ENCODE measurements at places on chromosomes 1 and 21.

- DNase-seq, result no peak
Measured at GRCh38 chr1:202014915-202015661, 4.7 kb downstream of the ELF3 start.

DNA sequence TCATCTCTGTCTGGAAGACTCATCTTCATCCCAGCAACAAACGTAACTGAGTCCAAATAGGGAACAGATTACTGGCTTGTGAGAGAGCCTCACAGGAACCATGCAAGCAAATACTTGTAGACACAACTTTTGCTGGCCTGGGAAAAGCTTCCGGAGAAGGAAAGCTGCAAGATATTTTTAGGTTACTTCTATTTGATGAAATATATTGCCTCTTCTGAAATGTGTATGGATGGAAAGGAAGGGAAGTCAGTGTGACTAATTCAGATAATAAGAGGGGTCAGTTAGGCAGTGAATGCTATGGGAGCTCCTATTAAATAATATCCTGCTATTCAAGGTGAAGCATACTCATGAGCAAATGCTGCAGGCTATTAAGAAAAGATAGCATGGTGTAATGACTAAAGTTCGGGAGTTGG lies 20.4 kb upstream of the FGGY start:
- no peak for DNase-seq

DNA sequence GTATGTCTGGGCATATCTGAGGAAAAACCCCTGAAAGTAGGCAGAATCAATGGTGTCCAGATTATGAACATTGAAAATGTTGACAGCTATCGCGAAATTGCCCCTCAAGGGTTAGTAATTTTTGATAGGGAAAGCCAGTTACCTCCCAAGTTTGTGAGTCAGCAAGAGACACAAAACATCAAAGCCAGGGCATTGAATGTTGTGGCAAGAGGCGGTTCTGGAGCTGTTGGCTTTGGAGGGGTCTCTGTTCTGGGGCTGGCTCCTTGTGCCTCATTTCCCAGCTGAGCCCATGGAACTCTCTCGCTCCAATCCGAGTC lies 10.6 kb upstream of the S100A11 start:
- DNase-seq, result no peak

DNA sequence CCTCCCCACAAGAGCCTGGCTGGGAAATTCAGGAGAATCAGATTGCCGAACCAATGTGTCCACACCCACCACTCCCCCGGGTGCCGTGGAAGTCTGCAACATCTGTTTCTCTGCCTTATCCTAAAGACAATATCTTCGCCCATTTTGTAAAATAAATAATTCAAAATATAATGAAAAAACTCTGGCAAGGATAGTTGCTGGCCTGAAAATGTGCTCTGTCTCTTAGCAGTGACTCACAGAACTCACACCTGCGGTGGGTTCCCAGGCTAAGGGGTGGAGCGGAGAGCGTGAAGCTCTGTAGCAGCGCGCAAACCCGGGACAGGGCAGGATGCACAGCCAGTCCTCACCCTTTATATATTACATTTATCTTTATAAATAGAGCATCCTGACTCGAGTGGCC lies 99.9 kb downstream of the COLGALT2 start:
- no peak for DNase-seq

DNA sequence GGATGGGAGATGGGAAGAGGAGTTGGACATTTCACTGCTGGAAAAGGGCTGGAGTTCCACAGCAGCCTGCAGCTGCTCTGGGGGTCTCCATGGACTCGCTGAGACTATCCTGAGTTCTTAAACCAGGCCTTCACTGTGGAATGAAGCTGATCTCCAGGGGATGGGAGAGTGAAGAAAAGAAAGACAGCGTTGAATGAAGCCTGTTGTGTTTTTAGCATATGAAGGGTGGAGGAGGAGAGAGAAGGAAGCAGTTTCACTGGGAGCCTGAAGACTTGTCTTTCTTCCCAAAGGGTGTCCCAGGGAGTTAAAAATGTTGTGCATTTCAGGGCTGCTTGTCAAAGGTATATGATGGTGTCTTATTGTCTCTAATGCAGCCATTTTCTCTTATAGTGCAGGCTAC lies 9.2 kb downstream of the ROR1 start:
- DNase-seq, result no peak

- no peak for DNase-seq
Measured at GRCh38 chr1:231896806-231897205, 270.2 kb downstream of the DISC1 start.

- no peak for DNase-seq
Measured at GRCh38 chr1:206828765-206829164, 36.7 kb upstream of the IL20 start.

DNA sequence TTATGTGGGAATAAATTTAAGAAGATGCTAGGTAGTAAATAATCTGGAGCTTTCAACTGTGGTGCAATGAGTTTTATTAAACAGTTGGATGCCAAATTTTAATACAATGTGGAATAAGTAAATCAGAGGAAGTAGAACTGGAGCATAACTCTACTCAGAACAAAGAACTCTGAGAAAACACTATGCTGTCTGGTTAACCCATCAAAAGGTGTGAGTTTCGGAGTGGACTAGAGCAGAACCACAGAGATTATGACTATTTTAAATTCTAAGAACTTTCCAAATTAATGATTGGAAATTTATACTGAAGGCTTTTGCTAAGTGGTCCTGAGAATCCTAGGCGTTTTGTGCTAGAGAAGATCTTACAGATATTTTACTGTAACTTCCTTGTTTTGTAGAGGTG lies 132.2 kb downstream of the NTMT2 start:
- DNase-seq, result no peak

DNA sequence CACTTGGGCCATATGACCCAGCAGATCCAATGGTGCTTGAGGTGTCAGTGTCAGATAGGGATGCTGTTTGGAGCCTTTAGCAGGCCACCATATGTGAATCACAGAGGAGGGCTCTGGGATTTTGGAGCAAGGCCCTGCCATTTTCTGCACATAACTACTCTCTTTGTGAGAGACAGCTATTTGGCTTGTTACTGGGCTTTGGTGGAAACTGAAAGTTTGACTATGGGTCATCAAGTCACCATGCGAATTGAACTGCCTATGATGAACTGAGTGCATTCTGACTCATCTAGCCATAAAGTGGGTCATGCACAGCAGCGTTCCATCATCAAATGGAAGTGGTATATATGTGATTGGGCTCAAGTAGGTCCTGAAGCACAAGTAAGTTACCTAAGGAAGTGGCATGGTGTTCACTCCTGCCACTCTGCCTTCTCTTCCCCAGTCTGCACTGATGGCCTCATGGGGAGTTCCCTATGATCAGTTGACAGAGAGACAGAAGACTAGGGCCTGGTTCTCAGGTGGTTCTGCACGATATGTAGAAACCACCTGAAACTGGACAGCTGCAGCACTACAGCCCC lies 447.3 kb downstream of the AGBL4 start:
- DNase-seq, result no peak

DNA sequence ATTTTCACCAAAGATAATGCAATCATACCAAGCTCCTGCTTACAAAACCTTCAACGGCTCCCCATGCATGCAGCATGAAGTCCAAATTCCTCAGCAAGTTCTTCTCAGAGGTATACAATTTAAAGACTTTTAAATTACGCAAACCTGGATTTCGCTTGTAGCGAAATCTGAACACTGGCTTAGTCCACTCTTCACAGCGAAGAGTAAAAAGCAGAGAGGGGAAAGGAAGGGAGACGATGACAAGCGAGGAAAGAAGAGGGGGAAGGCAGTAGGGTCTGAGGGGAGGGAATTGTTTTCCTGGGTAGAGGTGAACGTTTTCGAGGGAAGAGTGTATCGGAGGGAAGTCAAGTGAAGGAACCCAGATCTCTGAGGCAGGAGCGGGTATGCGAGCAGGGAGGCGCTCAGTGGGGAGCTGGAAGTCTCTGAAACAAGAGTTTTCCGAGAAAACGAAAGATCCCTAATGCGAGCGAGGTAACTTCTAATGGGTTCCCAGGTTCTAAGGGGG lies 790 bp downstream of the TESK2 start:
- DNase-seq, result no peak

GRCh38 chr1:184974056-184974836 lies at the start of gene NIBAN1:
Gene NIBAN1 (minus strand): TSS chr1:184974508. CDS start chr1:184974356, 152 bp downstream.
- DNase-seq, result peak; percentile 51

DNA sequence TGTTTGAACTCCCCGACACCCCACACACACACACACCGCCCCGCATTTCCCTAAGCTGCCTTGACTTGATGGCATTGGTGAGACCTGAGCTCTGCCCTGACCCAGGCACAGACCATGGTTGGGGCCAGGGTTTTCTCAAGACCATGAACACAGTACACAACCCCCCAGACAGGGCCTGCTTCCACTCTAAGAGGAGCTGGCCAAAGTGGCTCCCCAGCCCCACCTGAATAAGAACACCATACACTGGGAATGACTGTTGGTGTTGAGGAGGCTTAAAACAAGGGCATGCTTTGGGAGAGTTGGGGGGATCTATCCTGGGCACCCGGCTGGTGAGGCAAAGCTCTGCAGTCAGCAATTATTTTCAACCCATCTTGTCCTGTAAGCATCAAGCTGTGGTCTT lies 77.6 kb upstream of the SYT6 start:
- no peak for DNase-seq

GRCh38 chr1:104718752-104719151 lies 969.1 kb downstream of the AMY1C start:
- no peak for DNase-seq

- DNase-seq, result no peak
Measured at GRCh38 chr1:226950316-226950715, 10.2 kb downstream of the COQ8A start.

- no peak for DNase-seq
Measured at GRCh38 chr21:43911015-43911934, 46.3 kb downstream of the AGPAT3 start.

GRCh38 chr1:207993477-207994445 lies 82.8 kb upstream of the CD34 start:
- no peak for DNase-seq

GRCh38 chr1:22794647-22795365 lies 84.2 kb downstream of the EPHB2 start:
- no peak for DNase-seq

DNA sequence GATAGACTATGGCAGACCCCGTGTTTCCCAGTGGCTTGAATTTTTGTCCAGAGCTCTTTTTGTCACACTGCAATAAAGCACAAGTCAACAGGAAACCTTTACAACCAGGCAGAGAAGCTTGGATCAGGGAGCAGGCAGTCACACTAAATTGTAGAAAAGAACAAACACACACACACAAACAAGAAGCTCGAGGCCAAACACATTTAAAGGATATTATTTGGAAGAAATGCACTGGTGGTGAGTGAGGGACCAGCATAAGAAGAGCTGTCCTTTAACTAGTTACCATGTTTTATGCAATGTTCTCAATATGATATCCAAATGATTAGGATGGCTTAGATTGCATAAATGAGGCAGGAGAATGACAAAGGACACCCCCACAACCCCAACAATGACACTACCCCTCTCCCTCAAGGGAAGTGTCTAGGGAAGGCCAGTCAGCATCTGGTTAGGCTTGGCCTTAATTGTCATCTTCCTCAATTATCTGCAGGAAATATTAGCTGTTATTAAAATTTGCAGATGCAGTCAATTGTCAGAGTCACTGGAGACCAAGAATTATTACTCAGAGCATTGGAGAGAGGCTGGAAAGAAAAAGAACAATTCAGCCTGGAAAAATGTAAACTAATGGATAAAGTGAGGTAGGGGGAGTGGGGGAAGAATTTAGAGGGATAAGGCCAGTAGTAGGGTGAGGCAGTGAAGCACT lies 35.3 kb downstream of the DDR2 start:
- DNase-seq, result no peak

DNA sequence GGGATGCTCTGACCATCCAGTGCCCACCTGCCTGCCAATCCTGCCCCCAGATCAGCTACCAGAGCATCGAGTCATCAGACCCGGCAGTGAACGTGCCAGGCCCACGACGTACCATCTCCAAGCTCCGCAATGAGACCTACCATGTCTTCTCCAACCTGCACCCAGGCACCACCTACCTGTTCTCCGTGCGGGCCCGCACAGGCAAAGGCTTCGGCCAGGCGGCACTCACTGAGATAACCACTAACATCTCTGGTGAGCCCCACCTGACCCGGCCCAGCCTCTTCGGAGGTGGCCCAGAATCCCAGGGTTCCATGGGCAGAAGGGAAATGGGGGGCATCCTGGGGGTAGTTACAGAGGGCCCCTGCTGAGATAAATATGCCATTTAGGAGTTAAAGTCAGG lies 43.1 kb downstream of the PTPRU start:
- no peak for DNase-seq

DNA sequence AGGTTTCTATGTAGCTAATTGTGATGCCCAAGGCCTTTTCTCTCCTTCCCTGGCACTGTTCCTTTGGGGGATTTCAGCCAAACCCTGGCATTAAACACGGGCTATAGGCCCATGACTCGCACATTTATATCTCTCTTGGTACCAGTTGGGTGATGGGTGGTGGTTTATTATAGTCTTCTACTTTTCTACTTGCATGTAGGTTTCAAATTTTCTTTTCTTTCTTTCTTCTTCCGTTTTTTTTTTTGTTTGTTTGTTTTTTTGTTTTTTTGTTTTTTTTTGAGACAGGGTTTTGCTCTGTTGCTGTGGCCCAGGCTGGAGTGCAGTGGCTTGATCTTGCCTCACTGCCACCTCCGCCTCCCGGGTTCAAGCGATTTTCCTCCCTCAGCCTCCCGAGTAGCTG lies 1.1 kb downstream of the IL10RB start:
- no peak for DNase-seq

- DNase-seq, result no peak
Measured at GRCh38 chr1:115987623-115988022, 11.3 kb downstream of the SLC22A15 start.

- peak; percentile 34 for DNase-seq
Measured at GRCh38 chr1:21573971-21574465, 64.8 kb downstream of the ALPL start.

GRCh38 chr1:21932127-21932526 lies 5.0 kb downstream of the HSPG2 start:
- DNase-seq, result no peak

- DNase-seq, result peak; percentile 65
Measured at GRCh38 chr1:234926559-234927311, 201.9 kb downstream of the TOMM20 start.

- no peak for DNase-seq
Measured at GRCh38 chr1:24173638-24174575, 13.2 kb downstream of the IFNLR1 start.

DNA sequence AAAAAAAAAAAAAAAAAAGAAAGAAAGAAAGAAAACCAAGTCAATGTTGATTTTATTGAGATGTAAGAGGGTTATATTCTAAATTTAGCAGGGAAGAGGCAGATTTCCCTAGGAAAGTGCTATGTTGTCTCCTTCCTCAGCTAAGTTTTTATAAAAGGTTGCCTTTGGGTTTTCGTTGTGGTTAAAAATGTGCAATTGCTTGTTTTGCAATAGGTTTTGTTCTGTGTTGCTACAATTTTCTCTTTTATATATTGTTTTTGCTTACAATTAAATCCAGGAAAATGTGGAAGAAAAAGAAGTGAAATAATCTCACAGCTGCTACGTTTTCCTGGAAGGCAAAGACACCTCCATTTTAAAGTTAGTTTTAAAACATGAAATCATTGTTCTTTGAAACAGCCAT lies 136.7 kb upstream of the C1orf105 start:
- no peak for DNase-seq

DNA sequence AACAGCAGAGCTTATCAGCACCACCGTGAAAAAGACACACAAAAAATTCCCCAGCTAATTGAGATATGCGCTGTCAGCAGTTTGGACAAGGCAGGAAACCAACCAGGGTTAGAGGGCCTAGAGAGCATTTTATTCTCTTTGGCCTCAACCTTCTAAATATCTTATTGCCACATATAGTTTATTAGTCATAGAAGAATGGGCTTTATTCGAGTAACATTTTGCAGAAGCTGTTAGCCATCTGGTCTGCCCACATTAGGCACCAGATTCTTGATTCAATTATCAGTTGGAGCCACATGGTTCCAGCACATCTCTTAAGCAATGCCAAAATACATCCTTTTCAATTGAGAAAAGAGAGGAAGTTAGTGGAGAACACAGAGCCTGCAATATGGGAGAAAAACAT lies 109.9 kb upstream of the CXADR start:
- no peak for DNase-seq
